Memory B cell (primary cell): ENCODE measurements at places on chromosomes 5 and 9.

GRCh38 chr9:33101104-33101951 is 24.9 kb upstream of the SMU1 start:
- DNase-seq = no peak

DNA sequence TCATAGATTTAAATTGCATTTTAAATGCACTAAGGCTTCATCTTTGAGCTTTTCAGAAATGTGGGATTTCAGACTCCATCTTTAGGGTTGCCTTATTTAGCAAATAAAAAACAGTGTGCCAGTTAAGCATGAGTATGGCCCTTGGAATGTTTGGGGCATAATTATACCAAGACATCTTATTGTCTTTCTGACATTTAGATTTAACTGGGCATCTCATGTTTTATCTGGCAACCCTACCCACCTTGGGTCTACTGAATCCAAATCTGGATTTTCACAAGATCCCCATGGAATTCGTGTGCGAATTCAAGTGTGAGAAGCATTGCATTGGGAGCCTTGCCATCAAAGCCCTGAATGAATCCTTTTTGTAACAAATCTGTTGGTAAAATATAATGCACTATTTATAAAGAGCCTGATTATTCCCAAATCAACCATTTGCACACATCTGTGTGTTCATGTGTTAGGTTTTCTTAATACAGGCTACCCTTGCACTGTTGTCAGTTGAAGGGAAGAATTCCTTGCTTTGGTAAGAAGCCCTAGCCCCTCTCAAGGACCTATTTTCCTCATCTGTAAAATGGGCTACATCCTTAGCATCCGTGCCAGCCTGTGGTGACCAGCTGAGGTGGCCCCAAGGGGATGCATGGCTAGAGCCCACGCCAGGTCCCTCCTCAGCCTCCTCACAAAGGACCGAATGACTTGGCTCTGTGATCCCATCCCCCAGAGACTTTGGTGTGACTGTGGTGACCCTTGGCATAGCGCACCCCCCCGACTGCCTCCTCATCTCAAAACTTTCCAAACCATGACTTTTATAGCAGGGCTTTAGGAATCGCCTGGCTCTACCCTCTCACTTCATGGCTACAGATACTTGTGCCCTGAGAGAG is 8.1 kb downstream of the GSN start:
- no peak for DNase-seq

DNA sequence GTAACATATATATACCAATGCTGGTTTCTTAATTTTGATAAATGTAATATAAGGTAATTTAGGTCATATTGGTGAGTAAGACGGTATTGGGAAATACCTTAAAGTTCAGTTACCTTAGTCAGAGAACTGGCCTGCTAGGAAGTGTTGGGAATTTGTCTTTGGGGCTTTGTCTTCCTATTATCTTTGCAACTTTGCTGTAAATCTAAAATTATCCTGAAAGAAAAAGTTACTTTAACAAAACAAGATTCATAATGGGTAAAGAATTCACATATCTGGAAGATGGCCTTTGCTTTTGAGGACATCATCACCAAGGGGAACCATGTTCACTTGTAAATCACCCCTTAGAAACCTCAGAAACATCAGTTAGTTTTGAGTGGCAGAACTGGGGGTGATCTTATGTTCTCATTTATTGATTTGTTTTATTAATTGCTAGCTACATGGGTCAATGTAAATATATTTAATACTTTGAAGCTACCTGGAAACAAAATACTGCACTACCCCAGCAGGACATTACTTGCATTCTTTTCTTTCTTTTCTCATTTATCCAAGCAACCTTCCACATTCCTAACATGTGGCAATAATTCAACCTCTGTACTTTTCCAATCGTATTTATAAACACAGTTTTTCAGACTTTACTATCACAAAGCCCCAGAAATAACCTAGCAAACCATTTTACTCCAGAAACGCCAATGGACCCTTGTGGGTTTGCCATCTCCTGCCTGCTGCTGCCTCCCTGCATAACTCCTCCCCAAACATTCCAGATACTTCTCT is 41.4 kb downstream of the GLIS3 start:
- no peak for DNase-seq

DNA sequence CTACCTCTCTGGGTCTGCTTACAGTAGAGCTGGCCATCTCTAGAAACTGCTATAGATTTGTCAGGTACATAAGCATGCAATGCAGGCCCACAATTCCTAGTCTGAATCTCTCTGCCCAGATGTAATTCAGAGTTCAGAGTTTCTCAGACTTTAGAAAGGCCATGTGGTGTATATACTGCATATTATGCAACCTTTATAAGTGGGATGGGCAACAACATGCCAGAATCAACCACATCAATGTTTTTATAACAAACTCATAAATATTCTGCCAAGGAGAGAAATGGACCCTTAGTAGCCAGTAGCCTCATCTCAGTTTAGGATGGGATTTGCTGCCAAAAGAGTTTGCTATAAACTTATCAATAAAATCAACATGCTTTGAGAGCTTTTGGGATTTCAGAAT is 78.8 kb downstream of the SLC1A1 start:
- no peak for DNase-seq

GRCh38 chr9:14302405-14302804 is 11.5 kb downstream of the NFIB start:
- no peak for DNase-seq

DNA sequence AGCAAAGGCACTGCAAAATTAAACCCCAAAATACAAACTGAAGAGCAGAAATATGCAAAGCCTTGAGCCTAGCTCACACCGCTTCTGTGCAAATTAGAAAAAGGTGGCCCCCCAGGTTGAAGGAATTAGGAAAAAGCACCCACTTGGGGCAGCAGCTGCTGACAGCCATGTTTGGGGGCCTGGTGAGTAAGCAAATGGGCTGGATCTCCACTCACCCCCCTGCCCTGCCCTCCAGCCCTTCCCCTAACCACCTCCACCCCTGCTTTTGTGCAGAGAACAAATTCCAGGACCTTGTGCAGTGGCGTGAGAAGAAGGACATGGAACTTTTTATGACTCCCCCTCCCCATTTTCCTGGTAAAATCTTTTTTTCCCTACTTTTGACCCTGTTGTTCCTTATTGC is 92.0 kb upstream of the DNAH5 start:
- no peak for DNase-seq

GRCh38 chr5:134086943-134087305 is 27.6 kb upstream of the TCF7 start:
- no peak for DNase-seq

GRCh38 chr5:174204535-174205313 is 159.2 kb downstream of the NSG2 start:
- no peak for DNase-seq

GRCh38 chr9:6764950-6765349 is 7.2 kb downstream of the KDM4C start:
- DNase-seq = no peak

- DNase-seq = no peak
Measured at GRCh38 chr5:41118177-41118576, 47.0 kb upstream of the MROH2B start.

DNA sequence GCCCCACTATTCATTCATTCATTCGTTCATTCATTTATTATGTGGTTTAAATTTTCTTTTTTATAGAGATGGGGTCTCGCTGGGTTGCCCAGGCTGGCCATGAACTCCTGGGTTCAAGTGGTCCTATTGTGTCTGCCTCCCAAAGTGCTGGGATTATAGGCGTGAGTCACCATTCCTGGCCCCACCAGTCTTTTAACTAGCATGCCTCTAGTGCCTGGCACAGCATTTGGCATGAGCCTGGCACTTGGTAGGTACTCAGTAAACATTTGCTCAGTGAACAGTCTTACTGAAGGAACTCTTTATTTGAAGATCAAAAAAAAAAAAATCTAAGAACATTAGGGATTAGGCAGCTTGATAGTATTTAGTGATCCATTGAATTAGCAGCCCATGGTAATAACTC is 98.1 kb downstream of the KDM4C start:
- no peak for DNase-seq

- no peak for DNase-seq
Measured at GRCh38 chr9:18791074-18791473, 241.9 kb downstream of the SAXO1 start.

GRCh38 chr5:146098047-146098446 is 7.3 kb downstream of the PLAC8L1 start:
- DNase-seq = no peak

- no peak for DNase-seq
Measured at GRCh38 chr5:50929174-50929573, 262.7 kb downstream of the PARP8 start.

DNA sequence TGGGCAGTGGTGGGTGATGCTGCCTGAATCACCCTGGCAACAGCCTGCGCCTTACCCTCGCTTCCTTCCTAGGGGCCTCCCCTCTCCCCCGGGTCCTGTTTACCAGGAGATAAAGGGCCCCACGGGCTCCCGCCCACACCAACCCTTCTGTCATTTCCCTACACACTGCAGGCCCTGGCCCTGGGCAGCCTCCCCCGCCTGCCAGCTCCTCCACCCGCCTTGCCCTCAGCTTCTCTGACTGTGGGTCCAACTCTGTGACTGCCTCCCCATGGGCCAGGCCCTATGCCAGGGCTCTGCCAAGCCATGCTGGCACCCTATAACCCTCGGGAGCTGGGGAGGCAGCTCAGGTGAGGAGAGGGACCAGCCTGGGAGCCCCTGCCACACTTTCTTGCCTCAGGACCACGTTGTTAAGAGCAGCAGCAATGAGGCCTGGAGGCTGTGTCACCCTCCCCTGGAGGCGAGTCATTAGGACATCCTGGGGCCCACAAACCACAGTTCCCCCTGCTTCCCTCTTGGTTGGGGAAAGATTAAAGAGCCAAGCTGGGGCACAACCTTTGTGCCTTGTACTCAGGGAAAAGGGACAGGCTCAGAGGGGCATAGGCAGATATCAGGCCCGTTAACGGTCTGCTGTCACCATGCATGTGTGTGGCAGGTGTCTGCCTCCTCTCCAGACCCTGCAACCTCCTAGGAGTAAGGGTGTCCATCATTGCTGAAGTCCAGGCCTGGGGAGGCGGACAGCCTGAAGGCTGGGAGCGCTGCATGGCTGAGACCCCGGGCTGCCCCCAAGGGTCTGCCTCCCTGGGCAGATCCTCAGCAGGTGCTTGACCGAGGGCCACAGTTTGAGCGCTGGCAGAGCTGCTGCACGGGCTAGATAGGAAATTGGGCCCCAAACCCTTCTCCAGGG is 2.8 kb downstream of the MGAT4B start:
- no peak for DNase-seq

GRCh38 chr9:94945197-94946144 is 219.0 kb downstream of the AOPEP start:
- no peak for DNase-seq

GRCh38 chr9:109403766-109404320 is 83.0 kb upstream of the EPB41L4B start:
- DNase-seq = no peak

- no peak for DNase-seq
Measured at GRCh38 chr9:133726401-133727276, 11.5 kb downstream of the SARDH start.

- DNase-seq = no peak
Measured at GRCh38 chr9:94287877-94288513, 28.9 kb downstream of the ZNF169 start.

DNA sequence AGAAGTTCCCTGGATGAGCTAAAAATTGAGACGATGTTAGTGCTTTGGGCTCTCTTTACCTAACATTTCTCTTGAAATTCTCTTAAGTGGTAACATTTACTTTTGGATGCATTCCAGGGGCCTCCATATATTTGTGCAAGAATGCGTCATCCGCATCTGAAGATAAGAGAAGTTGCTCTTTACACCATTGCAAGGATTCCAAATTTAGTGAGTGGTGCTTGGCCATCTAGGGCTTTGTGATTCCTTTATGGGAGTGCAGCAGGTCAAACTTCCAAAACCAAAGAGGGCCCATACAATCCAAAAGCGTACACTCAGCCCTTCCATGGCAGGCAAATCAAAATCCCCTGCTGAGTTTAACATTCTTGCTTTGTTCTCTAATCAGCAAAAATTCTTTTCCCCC is 102.0 kb upstream of the DMAC1 start:
- DNase-seq = no peak

- DNase-seq = no peak
Measured at GRCh38 chr5:81241001-81241400, 7.9 kb downstream of the CKMT2 start.

- no peak for DNase-seq
Measured at GRCh38 chr5:124630767-124631704, 115.4 kb downstream of the ZNF608 start.

DNA sequence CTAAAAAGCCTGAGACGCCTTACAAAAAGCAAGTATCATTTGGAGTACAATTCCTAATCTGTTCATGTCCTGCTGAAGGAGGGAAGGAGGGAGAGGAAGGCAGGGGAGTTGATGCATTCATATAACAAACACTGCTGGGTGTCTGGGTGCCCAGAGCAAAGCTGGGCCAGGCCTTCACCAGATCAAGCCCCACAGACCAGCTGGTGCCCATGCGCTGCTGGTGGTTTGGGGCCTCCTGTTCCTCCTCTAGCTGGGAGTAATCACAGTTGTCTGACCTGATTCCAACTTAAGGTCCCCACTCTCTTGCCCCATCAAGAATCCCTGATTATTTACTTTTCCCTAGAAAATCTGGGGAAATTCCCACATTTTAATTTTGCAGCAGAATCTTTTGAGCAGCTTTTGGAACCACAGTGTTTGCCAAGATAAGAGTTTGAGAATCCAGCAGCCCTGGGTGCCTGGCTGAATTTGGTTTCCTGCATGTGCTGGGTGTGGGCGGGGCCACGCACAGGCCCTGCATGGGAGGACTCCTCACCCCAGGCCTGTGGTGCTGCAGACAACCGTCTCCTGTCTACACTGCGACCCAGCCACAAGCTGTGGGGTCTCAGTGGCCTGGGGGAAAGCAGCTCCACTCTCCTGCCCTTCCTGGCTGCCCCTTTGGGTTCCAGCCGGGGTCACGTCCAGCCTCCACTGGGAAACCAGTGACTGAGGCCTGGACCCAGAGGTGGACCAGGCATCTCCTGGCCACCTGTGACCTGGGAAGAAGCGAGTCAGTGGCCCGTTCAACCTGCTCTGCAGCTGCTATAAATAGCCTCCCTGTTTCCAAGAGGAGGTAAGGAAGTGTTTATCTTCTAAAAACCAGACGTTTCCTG is 47.5 kb downstream of the NEURL1B start:
- no peak for DNase-seq

DNA sequence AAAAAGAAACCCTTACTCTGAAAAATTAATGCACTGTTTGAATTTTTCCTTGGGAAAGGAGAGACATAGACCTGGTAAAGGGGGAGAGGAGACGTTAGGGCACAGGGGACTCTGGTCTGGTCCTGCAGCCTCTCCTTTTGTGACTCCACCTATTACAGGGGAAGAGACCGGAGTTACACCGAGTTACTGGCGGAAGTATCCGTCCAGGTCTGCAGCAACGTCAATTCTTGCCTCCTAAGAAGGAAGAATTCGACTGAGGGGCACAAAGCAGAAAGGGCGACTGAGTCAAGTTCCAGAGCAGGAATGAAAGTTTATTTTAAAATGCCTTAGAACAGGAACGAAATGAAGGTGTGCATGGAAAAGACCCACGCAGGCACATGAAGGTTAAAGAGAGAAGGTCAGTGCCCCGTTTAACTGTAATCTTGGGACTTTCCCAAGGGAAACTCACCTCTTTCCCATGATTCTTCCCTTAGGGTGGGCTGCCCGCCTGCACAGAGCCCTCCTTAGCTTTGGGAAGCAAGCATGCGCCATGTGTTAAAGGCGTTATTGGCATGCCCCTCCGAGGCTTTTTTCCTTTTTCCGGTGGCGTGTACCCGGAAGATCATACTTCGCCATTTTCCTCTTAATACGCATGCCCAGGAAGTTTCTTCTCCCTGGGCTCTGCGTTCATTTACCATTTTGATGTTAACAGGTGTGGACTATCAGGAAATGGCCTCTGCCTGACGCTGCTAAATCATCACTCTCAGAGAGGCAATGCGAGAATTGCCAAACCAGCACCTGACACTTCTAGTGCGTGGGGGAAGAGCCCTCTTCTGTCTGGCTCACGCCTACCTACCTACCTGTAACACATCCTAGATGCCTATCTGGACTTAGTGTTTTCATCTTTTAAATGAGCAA is 409.6 kb upstream of the PAPPA start:
- no peak for DNase-seq
